Activated T-cell treated with anti-CD3 and anti-CD28 coated beads, Interleukin-2, amount 50 U/mL, for 48 hours (primary cell): ENCODE measurements at places on chromosomes 4 and X.

GRCh38 chr4:1235381-1236102 lies 13.4 kb downstream of the CTBP1 start:
- no peak for DNase-seq

- no peak for DNase-seq
These were observed 119.5 kb upstream of the MAP9 start for GRCh38 chr4:155496294-155496626.

DNA sequence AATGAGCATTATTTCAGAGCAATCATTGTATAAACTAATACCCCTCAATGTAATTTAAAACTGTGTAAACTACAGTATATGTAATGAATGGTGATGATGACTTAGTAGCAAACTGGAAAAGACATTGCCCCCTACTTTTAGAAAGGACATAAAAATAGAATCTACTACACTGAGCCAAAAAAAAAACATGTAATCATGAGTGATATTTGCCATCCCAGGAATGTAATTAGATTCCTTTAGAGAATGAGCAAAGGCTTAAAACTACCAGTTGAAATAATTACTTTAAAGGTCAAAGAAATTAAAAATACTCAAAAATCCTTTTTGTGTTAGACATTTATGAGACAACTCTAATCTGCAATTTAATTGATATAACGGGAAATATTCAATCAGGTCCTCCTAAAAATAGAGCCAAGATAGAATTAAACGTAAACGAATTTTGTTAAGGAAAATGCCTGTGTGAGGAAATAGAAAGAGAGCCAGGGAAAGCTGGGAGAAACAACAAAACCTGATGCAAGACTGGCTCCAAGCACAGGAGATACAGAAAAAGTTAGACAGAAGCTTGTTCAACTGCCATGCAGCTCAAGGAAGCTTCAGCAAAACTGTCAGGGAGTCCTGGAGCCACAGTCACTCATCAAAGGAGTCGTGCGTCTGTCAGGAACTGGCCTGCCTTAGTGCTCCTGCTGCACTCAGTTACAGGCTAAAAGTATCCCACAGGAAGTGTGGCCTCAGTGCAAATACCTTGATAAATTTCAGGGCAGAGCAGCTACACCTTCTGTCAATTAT lies 655.7 kb upstream of the INTU start:
- DNase-seq = no peak

DNA sequence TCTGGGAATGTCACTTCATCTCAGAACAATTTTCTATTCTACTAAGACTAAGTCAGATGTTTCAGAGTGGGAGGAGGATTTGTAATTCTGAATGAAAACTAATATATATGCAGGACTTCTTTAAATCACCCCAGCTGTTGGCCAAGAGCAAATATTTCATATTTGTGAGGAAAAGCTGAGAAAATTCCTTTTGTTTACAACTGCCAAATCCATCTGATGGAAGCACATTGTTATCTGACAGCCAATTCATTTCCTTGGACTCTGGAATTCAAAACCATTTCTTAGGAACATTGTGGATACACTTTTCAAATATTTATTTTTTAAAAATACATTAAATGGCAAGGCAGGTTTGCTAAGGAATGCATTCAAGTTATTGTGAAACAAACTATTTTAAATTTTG lies 8.0 kb downstream of the SLIT2 start:
- no peak for DNase-seq

- no peak for DNase-seq
These were observed 274.1 kb downstream of the ARHGAP10 start for GRCh38 chr4:148006001-148006400.

DNA sequence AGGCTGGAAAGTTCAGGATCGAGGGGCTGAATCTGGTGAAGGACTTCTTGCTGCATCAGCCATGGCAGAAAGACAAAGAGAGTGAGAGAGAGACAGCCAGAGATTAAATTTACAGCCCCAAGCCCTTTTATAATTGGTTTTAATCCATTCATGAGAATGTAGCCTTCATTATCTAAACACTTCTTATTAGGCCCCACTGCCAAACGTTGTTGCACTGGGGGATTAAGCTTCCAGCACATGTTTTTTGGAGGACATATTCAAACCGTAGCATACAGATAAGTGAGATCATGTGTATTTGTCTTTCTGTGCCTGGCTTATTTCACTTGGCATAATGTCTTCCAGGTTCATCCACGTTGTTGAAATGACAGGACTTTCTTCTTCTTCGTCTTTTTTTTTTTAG lies 524.7 kb downstream of the SPRY1 start:
- DNase-seq = no peak

DNA sequence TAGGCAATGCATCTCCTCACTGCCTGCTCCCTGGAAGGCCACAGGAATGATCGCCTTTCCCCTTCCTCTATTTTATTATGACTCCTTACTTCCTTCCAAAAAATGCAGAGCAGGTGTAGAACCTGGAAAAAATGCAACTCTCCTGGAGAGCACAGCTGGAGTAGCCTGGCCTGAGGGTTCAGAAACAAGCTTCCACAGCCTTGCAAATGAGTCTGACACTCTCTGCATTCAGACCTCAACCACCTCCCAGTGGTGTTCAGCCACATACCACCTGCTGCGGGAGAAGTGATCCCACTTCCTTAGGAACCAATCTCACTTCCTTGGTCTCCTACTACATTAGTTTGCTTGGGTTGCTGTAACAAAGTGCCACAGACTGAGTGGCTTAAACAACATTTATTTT lies 368.1 kb upstream of the NOCT start:
- no peak for DNase-seq

DNA sequence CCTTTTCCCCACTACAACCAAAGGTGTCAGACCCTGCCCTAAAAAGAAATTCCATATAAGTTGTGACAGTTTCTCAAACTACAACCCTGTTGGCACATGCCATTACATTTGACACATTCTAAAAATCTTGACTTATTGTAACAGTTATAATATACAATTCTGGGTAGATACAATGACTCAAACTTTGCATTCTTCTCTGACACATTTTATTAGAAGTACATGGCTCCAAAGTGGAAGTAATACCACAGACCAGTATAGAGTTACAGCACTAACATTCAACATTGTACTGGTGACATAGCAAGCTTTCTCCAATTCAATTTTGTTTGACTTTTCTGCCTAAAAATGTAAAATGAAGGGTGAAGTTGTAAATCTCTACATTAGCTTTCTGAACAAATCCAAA lies 196.6 kb upstream of the ETNPPL start:
- DNase-seq = no peak

- no peak for DNase-seq
These were observed 133.9 kb downstream of the TET2 start for GRCh38 chr4:105280338-105281123.

GRCh38 chr4:1137850-1138249 lies 24.5 kb upstream of the RNF212 start:
- no peak for DNase-seq
